Heart left ventricle (tissue), 16 donors: ENCODE measurements at places on chromosomes 11 and 22.

DNA sequence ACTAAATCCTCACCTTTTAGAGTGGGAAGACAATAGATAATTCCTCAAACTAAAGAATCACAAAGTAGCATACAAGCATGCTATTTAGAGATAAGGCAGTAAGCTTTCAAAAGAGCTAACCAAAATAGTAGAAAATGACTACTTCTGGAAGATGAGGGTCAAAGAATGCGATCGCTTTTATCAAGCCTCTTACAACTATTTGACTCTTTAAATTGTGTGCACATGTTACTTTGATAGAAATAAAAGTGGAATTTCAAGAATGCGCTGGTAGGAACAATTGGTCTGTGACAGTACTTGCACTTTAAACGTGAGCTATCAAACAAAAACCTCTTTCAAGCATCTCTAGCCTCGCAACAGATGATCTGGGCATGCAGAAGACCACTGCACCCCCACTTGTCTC lies 97.3 kb downstream of the COMMD9 start:
- DNase-seq, result no peak

GRCh38 chr11:134250246-134250645 lies 2.9 kb downstream of the THYN1 start:
- DNase-seq, result no peak

GRCh38 chr11:33944345-33944692 lies 52.4 kb upstream of the LMO2 start:
- DNase-seq, result no peak

- no peak for DNase-seq
Observed at GRCh38 chr11:129265125-129265788, 73.1 kb upstream of the ARHGAP32 start.

GRCh38 chr11:87493516-87493915 lies 455.8 kb downstream of the TMEM135 start:
- DNase-seq, result no peak
